ENCODE measurements at places on chromosomes 2 and 18. TPM values are rescaled to one million over a fixed set of nuclear protein-coding genes. Genes with fewer than 3 reads are reported as not detected.

The PLA2R1 gene
- 2.7 TPM for polyA plus RNA-seq

- H3K4me3 ChIP-seq, result no peak overlapping the region
- no peak for DNase-seq
- peaks cover 12% of the 10 kb centered on the region for H3K27me3 ChIP-seq
- no peaks in the 10 kb centered on the region for H3K4me1 ChIP-seq
These were observed 55.5 kb upstream of the ZDBF2 start for GRCh38 chr2:206218796-206219499.

- H3K27me3 ChIP-seq, result no peaks in the 10 kb centered on the region
- H3K4me3 ChIP-seq, result no peak overlapping the region
- DNase-seq, result no peak
- H3K36me3 ChIP-seq, result no peaks in the 10 kb centered on the region
These were observed 44.0 kb downstream of the STEAP3 start for GRCh38 chr2:119267604-119268003.

DNA sequence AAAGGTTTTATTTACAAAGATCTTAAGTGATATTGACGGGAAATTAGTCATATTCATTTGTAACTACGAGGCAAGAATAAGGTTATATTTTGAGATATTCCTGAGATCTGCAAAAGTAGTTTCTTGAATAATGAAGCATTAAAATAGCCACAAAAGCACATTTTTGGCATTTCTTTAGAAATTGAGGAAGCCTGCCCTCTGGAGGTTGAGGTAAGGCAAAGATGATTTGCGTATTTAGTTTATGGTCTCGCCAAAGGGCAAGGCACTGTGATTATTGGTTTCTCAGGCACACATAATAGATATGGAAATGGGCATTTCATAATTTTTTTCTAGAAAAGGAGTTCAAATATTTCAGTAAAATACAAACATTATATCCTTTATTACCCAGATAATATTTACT is 143.7 kb upstream of the RPRM start:
- no peaks in the 10 kb centered on the region for H3K36me3 ChIP-seq
- H3K27ac ChIP-seq, result no peak overlapping the region
- no peaks in the 10 kb centered on the region for H3K27me3 ChIP-seq
- H3K4me1 ChIP-seq, result no peaks in the 10 kb centered on the region

The KDSR gene
- polyA plus RNA-seq, result 28.0 TPM

DNA sequence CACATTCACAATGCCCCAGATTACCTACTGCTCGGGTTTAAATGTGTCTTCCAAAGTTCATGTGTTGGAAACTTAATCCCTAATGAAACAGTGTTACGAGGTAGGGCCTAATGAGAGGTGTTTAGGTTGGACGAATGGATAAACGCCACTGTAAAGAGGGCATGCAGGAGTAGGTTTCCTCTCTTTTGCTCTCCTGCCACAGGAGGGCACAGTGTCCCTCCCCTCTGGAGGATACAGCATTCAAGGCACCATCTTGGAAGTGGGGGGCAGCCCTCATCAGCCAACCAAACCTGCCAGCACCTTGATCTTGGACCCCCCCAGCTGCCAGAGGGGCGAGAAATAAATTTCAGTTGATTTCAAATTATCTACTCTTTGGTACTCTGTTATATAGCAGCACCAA is 103.5 kb downstream of the TSHZ1 start:
- no peaks in the 10 kb centered on the region for H3K36me3 ChIP-seq
- no peaks in the 10 kb centered on the region for H3K27me3 ChIP-seq
- H3K27ac ChIP-seq, result no peak overlapping the region
- H3K4me1 ChIP-seq, result no peaks in the 10 kb centered on the region
- no peak overlapping the region for H3K4me3 ChIP-seq

All from thymus (tissue), 14 donors.